ENCODE measurements at places on chromosomes 3 and 15.

- H3K4me3 ChIP-seq: no peak overlapping the region
- no peaks in the 10 kb centered on the region for H3K4me1 ChIP-seq
- H3K27ac ChIP-seq: no peak overlapping the region
- H3K36me3 ChIP-seq: peaks cover 11% of the 10 kb centered on the region
- H3K27me3 ChIP-seq: no peaks in the 10 kb centered on the region
Observed at GRCh38 chr3:41863024-41863423, 98.9 kb downstream of the ULK4 start.

- no peak for DNase-seq
- H3K27ac ChIP-seq: no peak overlapping the region
- H3K4me3 ChIP-seq: no peak overlapping the region
- peaks cover 43% of the 10 kb centered on the region for H3K27me3 ChIP-seq
- no peaks in the 10 kb centered on the region for H3K4me1 ChIP-seq
- no peaks in the 10 kb centered on the region for H3K36me3 ChIP-seq
Observed at GRCh38 chr3:192445770-192446644, 281.3 kb downstream of the FGF12 start.

DNA sequence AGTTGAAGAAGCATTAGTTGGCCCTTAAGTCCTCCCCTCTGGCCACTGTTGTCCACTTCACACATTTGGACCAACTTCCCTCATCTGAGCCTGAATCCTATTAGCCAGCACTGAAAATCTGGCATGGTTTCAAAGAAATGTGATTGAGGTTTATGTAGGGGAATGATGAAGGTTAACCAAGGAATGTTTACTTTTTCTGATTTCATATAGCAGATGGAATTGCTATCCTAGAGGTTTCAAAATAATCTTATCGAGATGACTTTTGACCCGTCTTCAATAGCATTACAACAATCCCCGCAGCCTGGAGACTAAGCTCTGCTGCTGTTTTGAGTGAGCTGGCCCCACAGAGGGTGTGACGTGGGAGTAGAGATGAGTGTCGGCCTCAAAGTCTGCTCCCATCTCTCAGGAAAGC, 200.8 kb upstream of the IL12A start:
- DNase-seq: no peak
- H3K36me3 ChIP-seq: no peaks in the 10 kb centered on the region
- H3K4me3 ChIP-seq: peak overlapping the region; percentile 3
- no peaks in the 10 kb centered on the region for H3K27me3 ChIP-seq
- H3K27ac ChIP-seq: peak overlapping the region; percentile 92
- peaks cover 87% of the 10 kb centered on the region for H3K4me1 ChIP-seq

GRCh38 chr3:46695962-46696894, 2.7 kb upstream of the ALS2CL start:
- H3K4me3 ChIP-seq: no peak overlapping the region
- no peaks in the 10 kb centered on the region for H3K27me3 ChIP-seq
- H3K27ac ChIP-seq: peak overlapping the region; percentile 49
- H3K36me3 ChIP-seq: no peaks in the 10 kb centered on the region

DNA sequence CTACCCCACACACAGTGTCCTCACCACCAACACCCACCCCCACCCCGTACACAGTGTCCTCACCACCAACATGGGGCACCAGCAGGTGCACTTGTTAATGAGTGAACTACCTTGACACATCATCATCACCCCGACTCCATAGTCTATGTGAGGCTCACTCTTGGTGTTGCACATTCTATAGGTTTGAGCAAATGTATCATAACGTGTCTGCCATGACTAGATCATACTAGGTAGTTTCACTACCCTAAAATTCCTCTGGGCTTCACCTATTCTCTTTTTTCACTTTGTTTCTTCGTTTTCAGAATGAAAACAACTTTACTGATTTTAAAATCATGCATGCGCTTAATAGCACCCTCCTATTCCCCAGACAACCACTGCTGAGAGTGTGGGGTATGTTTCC, 102.6 kb upstream of the SLC6A6 start:
- no peaks in the 10 kb centered on the region for H3K27me3 ChIP-seq
- no peak overlapping the region for H3K27ac ChIP-seq
- H3K36me3 ChIP-seq: no peaks in the 10 kb centered on the region
- no peak overlapping the region for H3K4me3 ChIP-seq

DNA sequence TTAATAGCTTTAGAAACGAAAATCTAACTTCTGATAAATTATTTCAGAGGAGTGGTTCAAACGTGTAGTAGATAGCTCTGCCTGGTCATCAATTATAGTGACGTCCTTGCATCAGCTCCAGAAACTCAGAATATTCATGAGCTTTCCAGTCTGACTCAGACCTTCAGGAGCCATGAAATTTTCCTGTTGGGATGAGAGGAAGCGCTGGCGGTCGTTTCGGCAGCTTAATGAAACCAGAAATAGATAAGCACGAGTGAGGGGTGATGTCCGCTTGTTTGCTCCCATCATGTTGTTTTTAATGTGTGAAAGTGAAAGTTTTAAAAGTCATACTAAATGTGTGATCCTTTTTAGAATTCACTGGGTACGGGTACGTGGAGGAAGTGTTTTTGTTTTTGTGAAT, 141.1 kb downstream of the PGPEP1L start:
- H3K27me3 ChIP-seq: no peaks in the 10 kb centered on the region
- H3K4me1 ChIP-seq: peaks cover 82% of the 10 kb centered on the region
- no peak for DNase-seq
- peak overlapping the region; percentile 95 for H3K27ac ChIP-seq

DNA sequence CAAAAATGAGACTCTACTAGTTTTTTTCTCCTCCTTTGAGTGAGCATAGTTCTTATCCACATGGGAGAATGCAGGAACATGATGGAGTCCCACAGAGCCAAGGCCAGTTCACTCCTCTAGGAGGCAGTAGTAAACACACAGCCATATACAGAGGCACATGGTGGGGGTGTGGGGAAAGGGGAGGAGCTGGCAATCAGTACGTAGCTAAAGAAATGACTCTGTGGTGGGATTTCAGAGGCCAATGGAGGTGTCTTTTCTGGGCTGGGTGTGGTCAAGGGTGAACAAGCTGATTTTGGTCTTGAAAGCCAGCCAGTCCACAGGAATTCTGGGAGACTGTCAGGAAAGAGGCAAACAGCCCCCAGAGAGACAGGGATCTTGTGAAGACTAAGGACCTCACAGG, 6.6 kb upstream of the RAB11A start:
- no peak overlapping the region for H3K4me3 ChIP-seq
- no peaks in the 10 kb centered on the region for H3K36me3 ChIP-seq
- no peak for DNase-seq
- peaks cover 5% of the 10 kb centered on the region for H3K4me1 ChIP-seq

GRCh38 chr15:76099388-76099787, 39.6 kb downstream of the TMEM266 start:
- H3K4me3 ChIP-seq: no peak overlapping the region
- H3K4me1 ChIP-seq: no peaks in the 10 kb centered on the region
- H3K36me3 ChIP-seq: peaks cover 7% of the 10 kb centered on the region

DNA sequence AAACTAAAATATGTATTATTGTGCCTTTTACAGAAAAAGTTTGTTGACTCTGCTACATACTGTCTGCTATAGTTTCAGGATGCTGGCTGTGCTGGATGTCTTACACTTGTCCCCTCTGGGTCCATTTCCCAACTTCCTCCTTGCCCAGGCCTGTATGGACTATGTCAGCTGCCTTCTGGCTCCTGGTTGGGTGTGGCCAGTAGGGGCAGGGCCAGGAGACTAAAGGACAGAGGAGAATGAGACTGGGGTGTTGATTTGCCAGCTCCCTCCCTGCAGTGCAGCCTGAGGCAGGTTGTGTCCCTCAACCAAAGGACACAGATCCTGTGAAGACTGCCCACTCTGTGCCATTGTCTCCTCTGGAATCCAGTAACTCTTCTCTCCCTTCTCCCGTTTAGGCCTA, 90.6 kb upstream of the UBE2E2 start:
- H3K27me3 ChIP-seq: peaks cover 5% of the 10 kb centered on the region
- H3K27ac ChIP-seq: no peak overlapping the region
- no peaks in the 10 kb centered on the region for H3K36me3 ChIP-seq
- H3K4me1 ChIP-seq: peaks cover 41% of the 10 kb centered on the region
- no peak overlapping the region for H3K4me3 ChIP-seq
